ENCODE measurements at places on chromosomes 1 and 21. TPM values are rescaled to one million over a fixed set of nuclear protein-coding genes. Genes with fewer than 3 reads are reported as not detected.

The NCAM2 gene
- 3.4 TPM for total RNA-seq

The HPCAL4 gene
- total RNA-seq: 3.7 TPM

The FNDC10 gene
- 0.91 TPM for total RNA-seq

The PHF13 gene
- 5.9 TPM for total RNA-seq
